Stimulated activated CD8-positive, alpha-beta memory T cell treated with anti-CD3 and anti-CD28 coated beads, Interleukin-4, amount 100 ng/mL, for 4 hours (primary cell): ENCODE measurements at places on chromosomes 5 and 9.

DNA sequence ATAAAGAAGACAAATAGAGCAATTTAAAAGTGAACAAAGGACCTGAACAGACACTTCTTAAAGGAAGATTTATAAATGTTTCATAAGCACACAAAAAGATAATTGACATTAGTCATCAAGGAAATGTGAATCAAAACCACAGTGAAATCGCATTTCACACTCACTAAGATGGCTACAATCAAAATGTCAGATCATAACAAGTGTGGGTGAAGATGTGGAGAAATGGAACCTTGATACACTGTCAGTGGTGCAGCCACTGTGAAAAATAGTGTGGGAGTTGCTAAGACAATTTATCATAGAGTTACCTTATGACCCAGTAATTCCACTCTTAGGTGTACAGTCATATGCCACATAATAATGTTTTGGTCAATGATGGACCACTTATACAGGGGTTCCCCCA lies 54.5 kb upstream of the HTR4 start:
- DNase-seq: no peak

- DNase-seq: no peak
Measured at GRCh38 chr5:141343953-141344463, 379 bp downstream of the PCDHGA3 start.

GRCh38 chr9:86632537-86632936 lies 278.3 kb upstream of the TUT7 start:
- DNase-seq: no peak

GRCh38 chr9:93205045-93205768 lies 21.3 kb downstream of the WNK2 start:
- no peak for DNase-seq

- DNase-seq: no peak
Measured at GRCh38 chr9:122234022-122234748, 5.4 kb upstream of the LHX6 start.

GRCh38 chr9:125683486-125683885 lies 23.5 kb downstream of the MAPKAP1 start:
- DNase-seq: no peak

- no peak for DNase-seq
Measured at GRCh38 chr9:129317179-129318011, 139.3 kb upstream of the IER5L start.

DNA sequence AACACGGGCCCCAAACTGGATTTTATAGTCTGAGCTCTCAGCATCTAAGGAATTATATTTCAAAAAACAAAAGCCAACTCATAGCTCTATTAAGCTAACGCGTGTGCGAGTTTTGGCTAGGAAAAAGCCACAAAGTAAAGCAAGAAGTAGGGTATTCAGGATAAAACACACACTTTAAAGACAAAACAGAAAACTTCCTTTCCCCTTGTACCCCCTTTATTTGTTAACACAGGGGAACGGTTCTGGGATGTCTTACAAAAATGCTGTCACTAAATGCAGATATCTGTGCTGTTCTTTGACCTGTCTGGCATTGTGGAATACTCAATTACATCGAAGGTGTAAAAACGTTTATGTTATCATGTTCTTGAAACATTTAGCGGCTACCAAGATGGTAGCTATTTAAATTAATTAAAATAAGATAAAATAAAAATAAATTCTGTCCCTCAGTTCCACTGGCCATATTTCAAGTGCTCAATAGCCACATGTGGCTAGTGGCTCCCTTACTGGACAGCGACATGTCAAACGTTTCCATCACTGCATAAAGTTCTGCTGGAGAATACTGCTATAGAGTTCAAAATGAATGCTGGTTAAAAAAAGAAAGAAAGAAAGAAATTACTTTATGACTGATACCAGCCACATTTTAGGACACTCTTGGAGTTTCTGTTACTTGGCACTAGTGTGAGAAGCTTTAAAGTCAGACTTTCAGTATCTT lies 7.2 kb upstream of the MEF2C start:
- DNase-seq: no peak

DNA sequence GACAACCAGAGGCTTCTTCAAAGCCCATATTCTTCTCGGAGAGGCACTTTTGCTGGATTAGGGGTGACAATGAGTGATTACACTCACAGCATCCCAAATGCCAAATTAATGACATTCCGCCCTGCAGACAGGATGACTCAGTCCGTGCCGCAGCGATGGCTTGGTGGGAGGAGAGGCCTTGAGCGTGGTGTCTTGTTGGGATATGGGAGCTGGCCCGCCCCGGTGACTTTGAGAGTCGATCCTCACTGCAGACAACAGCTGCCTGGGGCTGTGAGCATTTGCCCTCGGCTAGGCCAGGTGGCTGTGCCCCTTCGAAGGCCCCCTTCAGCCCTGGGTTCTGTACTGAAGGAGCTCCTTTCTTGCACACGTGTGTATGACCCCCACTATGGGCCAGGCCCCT lies 29.8 kb downstream of the OLFM1 start:
- DNase-seq: no peak

GRCh38 chr9:96187151-96187555 lies 114.8 kb downstream of the HSD17B3 start:
- DNase-seq: no peak

DNA sequence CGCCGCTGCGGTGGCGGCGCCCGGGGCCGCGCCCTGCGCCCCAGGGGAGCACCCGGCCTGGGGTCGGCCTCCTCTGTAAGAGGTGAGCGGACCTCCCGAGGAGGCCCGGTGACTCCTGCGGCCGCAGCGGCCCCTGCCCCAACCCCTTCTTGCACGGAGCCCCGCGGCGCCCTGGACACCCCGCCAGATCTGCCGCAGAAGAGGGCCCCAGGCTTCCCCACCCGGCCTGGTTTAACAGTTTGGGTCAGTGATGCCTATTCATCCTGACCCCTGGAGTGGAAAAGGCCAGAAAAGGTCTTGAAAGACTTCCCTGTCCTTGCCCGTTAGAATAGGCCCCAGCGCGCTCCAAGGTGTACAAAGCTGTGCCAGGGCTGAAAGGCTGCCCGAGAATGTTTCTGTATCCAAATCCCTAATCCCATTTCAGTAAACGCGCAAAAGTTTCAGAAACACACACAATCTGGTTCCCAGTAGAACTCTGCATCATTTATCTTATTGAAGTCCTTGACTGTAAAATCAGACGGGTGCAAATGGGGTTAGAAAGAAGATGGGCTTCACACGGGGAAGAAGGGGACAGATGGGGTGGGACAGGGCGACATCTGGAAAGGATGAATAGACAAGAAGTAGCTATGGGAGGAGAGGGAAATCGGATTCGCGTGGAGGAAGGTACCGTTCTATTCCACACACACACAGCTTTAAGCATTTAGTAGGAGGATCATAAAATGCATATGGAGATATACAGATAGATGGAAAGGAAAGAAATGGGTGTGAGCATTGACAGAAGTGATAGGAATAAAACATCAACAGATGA lies 1.1 kb upstream of the SSBP2 start:
- no peak for DNase-seq

- DNase-seq: no peak
Measured at GRCh38 chr9:131087354-131087893, 8.9 kb upstream of the AIF1L start.

DNA sequence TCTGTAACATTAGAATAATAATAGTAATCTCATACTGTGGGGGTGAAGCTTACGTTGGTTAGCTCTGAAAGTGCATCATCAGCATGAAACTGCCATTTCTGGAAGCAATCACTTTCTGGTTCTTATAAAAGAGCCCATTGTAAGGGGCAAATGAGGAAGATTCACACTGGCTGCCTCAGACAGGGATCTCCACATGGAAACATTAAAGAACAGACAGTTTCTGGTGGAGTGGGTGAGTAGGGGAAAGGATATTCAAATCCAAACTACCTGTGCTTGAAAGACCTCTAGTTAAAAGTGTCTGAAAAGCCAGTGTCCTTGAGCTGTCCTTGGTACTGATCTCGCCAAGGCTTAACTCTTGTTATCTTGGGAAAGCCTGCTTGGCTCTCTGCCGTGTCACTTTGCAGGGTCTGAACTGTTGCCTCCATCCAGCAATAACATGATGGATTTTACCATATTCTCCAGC lies 19.1 kb upstream of the SLC31A2 start:
- no peak for DNase-seq

DNA sequence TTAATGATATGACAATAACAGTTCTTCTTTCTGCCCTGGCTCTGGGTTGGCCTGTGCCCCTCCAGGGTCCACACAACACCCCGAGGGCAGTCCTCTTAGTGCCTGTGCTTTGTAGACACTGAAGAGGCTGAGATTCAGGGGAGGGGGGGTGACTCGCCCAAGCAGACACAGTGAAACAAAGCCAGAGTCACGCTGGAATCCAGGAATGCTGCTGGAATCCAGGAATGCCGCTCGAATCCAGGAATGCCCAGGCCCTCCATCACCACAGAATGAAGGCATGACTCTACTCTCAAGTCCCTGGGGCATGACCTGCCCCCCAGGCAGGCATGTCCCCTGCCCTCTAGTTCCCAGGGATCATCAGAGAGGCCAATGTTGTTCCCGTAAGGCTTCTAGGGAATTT lies 73.1 kb downstream of the LRSAM1 start:
- no peak for DNase-seq

DNA sequence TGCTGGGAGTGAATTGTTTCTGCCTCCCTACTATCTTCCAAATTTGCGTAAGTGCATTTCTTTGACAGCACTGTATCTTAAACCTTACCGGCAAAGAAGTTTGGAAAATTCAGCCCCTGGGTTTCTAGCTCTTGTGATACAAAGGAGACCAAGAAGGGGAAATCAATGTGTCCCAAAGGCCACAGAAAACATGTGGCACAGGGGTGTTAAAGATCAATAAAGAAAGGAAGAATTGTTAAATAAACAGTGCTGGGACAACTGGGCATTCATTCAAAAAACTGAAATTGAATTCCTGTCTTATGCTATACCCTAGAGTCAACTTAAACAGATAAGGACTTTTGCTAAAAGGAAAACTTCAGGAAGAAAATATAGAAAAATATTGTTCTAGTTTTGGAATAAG lies 328.1 kb downstream of the MAN2A1 start:
- no peak for DNase-seq

DNA sequence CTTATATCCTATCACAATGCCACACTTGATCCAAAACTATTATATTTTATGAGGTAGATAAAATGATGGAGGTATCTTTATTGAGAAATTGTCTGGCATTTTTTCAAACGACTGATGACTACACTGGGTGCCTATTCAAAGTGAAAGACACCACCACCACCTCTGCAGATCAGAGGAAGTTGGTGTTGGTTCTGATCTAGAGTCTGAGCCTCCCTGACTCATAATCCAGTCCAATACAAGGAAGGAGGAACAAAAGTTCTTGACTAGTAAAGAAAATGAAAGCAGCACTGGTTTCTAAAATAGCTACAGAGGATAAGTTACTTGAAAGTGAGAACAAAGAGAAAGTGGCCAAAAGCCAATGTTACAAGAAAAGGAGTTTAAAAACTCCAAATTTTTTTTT lies 139.9 kb downstream of the RFX3 start:
- DNase-seq: no peak

- no peak for DNase-seq
Measured at GRCh38 chr5:109936996-109937395, 247.3 kb downstream of the MAN2A1 start.

GRCh38 chr9:70856411-70856810 lies 265.0 kb downstream of the TRPM3 start:
- no peak for DNase-seq

DNA sequence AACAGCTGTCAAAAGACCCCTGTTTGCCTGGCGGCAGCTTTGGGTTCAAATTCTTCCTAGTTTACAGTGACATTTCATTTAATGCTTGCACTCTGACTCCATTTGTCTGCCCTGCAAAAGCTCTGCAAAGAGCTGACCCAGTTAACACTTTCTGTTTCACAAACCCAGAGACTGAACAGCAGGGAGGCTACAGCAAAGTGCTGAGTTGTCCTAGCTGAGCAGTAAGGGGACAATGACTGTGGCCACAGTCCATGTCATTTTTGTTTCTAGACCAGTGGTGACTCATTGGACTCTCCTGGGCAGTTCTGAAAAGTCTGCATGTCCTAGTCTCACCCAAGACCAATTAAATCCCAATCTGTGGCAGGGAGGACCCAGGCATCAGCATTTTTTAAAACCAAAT lies 994.8 kb upstream of the WWC1 start:
- DNase-seq: no peak

- DNase-seq: no peak
Measured at GRCh38 chr5:35131723-35132122, 84.0 kb upstream of the AGXT2 start.

DNA sequence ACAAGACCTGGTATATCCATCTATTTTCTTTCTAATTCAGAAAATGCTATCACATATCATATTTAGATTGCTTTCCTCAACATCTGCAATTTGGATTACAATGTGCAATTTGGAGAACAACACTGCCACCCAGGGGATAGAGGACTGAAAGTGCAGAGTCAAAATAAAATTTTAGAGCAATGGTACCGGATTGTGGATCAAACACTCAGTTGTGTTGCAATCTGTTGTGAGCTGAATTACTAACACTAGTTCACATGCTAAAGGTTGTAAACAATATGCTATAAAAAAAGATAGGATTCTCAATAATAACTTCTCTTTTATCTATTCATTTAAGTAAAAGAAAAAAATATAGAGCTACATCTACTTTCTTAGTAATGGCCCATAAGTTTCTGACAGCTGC lies 11.9 kb upstream of the SRFBP1 start:
- DNase-seq: no peak

- no peak for DNase-seq
Measured at GRCh38 chr5:9497347-9497746, 48.5 kb downstream of the SEMA5A start.

- DNase-seq: no peak
Measured at GRCh38 chr9:89536145-89536574, 38.2 kb upstream of the SEMA4D start.

DNA sequence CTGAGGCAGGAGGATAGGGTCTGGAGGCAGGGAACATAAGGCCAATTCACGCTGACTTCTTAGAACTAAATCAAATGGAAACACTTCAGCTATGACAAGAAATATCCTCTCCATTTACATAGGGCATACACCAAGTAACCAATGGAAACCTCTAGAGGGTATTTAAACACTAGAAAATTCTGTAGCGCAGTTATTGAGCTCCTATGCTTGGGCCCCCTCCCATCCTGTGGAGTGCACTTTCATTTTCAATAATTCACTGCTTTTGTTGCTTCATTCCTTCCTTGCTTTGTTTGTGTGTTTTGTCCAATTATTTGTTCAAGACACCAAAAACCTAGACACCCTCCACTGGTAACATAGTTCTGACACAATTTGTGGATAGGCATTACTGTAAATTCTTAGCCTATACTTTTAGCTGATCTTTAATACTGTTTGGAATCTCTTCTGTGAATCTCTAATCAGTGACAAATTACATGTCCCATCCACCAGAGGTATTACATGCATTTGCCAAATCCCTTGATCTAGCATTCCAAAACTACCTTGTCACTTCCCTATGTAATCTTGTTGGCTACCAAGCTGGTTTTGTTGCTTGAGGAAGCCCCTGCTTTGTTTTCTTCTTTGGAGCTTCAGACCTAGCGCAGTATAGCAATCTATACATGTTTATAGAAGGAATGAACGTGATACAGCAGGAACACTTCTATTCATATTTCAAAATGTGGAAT lies 61.6 kb downstream of the ST8SIA4 start:
- no peak for DNase-seq

- no peak for DNase-seq
Measured at GRCh38 chr5:11335881-11336760, 568.1 kb downstream of the CTNND2 start.
